ENCODE measurements at places on chromosomes 12 and 14.
A peak's percentile ranks its signal among the peaks of the same experiment; 100 is the strongest.

DNA sequence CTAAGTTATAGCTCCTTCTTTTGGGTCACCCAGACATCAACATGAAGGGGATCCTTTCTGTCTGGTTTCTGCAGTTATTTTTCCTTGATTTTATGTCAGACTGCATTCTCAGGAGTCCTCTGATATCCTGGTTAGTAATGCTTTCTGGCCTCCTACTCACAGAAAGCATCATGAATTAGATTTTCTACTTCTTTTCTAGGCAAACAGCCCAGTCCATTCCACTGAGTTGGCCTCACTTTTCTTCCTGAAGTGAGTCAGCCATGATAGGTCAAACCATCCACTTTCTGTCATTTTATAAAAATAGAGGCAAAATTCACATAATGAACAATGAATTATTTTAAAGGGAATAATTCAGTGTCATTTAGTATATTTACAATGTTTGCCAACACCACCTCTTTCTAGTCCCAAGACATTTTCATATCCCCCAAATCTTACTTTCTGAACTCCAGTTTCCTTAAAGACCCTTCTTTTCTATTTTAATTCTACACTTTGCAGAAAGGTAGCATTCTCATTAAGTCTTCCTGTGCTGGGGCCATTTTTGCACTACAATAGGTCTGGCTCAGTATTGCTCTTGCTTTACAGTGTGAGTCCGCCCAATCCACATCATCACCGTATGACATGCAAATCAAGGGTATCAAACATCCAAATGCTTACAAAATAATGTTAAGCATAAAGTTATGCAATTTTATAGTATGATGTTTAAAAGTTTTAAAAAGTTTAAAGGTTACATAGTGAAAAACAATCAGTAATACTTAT, 95.1 kb downstream of the UNC79 start:
- DNase-seq = no peak

DNA sequence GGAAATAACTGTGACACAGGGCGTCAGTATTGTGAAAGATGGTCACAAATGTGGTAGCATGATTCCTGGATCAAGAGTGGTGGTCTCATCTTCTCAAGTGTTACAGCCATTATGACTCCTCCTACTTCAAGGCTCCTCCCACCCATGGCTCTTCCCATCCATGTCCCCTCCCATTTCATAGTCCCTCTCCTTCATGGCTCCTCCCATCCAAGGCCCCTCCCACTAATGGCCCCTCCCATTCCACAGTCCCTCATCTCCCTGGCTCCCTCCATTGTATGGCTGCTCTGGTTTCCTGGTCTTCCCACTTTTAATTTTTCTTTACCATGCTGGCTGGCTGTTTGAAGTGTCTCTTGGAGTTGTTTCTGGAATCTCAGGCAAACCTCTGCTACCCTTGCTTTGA, 1375.2 kb upstream of the TMEM132C start:
- DNase-seq = no peak

DNA sequence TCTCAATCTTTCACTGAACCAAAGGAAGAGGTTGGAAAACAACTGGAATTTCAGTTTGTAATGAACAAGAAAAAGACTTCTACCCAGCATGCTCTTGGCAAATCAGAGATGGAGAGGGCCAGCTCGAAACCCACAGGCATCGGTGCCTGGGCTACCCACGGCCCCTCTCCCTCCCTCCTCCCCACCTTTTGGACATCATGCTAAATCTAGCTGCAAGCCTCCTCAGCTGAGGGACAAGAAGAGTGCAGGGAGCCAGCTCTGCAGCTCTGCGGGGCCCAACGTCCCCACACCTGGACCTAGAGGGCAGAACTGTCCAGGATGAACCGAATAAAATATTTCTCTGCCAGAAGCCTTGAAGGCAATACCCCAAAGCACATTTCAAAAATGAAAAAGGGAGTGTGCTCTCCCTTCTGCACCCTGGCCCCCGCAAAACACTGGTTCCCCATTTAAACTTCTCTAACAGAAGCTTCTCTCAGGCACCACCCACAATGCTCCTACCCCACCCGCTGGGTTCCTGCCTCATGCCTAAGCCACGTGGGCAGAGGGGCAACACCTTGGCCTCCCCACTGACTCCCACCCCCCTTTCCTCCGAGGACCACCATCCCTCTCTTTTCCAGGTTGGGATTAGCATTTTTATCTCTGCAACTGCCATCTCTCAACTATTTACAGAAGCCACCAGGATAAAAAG, 8.2 kb downstream of the CAMKK2 start:
- no peak for DNase-seq

GRCh38 chr12:14157088-14157747, 175.8 kb upstream of the GRIN2B start:
- no peak for DNase-seq

GRCh38 chr14:102849526-102850379, 72.5 kb downstream of the TRAF3 start:
- DNase-seq = no peak

DNA sequence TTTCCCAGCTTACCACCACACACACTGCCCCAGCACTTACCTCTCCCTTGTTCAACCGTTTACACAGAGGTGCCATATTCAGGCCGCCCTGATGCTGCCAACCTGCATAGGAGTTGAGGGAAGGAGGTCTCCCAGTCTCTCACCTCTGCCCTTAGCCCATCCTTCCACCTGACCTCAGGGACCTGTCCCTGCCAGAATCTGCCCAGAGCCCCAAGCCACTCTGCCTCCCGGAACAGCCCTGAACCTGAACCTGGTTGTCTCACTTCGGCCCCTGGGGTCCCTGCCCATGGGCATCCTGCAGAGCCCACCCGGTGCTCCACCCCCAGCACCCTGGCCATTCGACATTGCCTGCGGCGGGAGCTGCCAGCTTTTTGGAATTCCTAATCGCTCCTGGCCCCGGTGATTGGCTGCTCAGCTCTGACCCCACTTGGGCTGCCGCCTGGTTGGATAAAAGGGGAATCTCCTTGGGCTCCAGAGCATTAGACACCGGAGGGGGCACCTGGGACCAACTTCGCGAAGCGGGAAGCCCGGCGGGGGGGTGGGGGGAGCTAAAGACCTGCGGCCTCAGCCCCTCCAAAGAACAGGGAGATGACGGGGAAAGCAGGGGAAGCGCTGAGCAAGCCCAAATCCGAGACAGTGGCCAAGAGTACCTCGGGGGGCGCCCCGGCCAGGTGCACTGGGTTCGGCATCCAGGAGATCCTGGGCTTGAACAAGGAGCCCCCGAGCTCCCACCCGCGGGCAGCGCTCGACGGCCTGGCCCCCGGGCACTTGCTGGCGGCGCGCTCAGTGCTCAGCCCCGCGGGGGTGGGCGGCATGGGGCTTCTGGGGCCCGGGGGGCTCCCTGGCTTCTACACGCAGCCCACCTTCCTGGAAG, at the start of gene VSX2:
Gene VSX2 (plus strand): TSS at position 476 of the 874 bp plus-strand sequence. CDS start 113 bp downstream, at position 589.
- DNase-seq = no peak

- no peak for DNase-seq
Measured at GRCh38 chr14:55316564-55316963, 45.3 kb downstream of the FBXO34 start.

DNA sequence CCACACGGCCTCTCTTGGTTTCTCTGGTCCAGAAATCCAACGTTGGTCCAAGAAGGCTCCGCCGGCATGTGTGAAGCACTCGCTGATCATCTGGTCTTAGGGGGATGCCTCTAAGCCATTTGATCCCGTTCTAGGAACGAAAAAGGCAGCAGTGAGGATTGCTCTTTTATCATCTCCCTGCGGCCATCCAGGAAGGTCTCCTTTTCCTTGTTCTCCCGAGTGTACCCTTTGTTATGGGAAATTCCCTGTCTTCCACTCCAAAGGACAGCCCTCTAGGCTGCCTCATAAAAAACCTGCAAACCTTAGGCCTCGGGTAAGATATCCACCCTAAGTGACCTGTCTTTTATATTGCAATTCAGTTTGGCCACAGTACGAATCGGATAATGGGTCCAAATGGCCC, 85.8 kb downstream of the TMTC3 start:
- DNase-seq = no peak

GRCh38 chr14:61454545-61454944, 133.2 kb downstream of the PRKCH start:
- no peak for DNase-seq

DNA sequence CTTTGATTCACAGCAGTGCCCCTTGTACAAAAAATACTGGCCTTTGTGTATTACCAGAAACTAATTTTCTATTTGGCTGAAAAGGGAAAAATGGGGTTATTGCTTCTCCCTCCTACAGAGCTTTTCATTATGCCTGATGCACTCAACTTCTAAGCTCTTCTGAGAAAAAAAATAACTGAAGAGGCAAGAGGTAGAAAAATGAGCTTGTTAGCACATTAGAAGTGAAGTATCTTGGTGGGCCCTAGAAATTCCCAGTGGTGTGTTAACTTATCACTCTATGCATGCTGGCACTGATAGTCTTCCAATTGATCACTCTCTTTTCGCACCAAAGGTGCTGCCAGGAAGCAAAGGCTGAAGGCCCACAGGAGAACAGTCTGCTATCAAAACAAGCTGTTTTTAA, 17.1 kb downstream of the INSM2 start:
- no peak for DNase-seq

GRCh38 chr12:123998991-123999359, 26.0 kb downstream of the ZNF664 start:
- DNase-seq = no peak

- DNase-seq = no peak
Measured at GRCh38 chr14:99035268-99035667, 236.7 kb downstream of the BCL11B start.

GRCh38 chr14:73780391-73780790, 66.2 kb upstream of the PNMA1 start:
- no peak for DNase-seq

DNA sequence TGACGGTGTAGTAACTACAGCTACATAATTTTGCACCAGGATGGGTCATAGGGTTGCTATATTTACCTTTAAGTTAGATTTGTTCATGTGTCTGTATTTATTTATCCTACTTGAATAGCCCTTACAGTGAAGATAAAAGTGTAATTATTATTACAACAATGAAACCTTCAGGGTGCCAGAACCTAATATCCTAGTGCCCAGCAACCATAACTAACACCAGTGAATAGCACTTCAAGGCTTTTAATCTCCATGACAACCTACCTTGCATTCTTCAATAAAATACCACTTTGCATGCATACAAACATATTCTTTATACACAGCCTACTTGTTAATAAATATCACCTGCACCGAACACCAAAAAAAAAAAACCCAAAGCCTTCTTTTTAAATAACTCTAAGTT, 58.7 kb upstream of the G2E3 start:
- DNase-seq = no peak

DNA sequence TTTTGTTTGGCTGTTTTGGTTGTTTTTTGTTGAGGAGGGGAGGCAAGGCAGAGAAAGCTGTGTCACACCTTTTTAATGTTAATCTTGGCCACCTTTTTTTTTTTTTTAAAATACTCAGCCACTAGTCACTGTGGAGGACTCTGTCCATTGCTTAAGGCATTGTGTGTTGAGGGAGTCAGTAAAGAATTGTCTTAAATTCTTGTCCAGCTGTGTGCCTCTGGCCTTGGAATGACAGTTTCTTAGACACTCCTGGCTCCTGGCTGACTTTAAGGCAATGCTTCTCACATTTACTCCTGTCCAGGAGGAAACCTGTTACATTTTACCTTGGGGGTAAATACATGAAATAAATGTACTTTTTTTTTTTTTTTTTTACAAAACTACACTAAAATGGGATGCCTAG, 18.1 kb upstream of the SMCO2 start:
- no peak for DNase-seq

DNA sequence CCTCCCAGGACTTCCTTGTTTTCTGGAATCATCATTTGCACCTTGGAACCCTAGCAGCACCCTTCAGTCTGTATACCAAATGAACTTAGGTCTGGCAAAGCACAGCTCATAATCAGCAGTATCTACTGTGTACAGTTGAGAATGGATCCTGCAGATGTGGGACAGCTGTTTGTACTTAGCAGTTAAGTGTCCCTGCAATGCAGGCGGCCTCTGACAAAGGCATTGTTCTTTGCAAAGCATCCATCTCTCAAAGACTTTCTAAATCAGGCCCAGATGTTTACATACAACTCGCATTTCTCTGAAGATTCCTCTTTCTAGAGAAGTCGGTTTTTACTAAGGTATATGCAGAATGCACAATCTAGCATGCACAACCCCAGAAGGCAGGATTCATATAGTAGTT, 170.5 kb upstream of the RBM19 start:
- no peak for DNase-seq

GRCh38 chr12:92400006-92400405, 254.4 kb upstream of the BTG1 start:
- no peak for DNase-seq

DNA sequence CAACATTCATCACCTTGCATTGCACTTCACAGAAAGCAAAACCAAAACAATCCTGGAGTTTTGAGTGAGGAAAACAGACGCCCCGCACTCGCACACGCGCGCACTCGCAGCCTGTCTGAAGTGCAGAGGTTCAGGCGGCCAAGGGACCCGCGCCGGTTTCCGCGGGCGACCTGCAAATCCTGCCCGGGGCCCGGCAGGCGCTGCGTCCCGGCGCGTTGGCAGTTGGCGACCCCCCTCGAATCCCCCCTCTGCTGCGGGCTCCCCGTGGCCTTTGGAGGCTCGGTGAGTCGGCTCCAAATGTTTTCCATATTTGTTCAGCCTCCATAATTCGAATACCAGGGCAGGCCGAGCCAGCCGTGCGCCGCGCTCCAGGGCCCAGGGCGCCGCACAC, at the start of gene SSPN:
Gene SSPN (plus strand): TSS at position 324 of the 391 bp plus-strand sequence. CDS start 100 bp downstream, outside the sequence.
- DNase-seq = no peak

- DNase-seq = no peak
Measured at GRCh38 chr12:117188961-117189724, 1.1 kb downstream of the FBXO21 start.

DNA sequence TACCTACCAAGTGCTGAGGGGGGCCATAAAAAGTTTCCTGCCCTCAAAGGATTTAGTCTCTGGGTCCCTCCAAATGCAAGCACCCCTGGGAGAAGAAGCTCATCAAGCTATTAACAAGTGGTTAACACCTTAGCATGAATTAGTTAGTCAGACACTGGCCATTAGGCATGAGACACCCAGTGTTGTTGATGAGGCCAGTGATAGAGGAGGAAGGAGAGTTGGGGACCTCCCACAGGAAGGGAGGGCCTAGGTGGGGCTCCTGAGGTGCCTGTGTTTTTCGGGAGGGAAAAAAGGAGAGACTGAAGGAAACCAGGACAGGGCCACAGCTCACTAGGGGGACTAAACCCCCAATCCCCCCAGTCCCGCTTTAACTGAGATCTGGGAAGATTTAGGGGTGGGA, 4.5 kb upstream of the KRT71 start:
- no peak for DNase-seq

- DNase-seq = peak; percentile 50
Measured at GRCh38 chr14:50062438-50063085, 53.8 kb downstream of the VCPKMT start.

GRCh38 chr12:41485203-41485602, 297.1 kb downstream of the PDZRN4 start:
- no peak for DNase-seq

DNA sequence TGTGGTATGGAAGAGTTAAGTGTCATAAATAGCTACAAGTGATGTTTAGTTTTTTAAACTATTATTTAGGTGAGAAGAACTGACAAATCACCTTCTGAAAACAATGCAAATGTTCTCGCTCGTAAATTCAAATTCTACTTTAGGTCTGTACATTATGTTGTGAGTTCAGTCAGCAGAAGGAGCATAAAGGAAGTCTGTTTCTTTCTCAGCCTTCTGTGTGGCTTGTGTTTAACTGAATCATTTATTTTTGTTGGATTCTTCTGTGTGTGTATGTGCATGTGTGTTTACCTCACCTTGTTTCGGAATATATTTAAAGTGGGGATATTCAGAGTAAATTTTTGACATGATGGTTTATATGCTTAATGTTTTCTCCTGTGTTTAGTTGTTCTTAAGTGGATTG, 285.9 kb downstream of the TMTC2 start:
- no peak for DNase-seq
